ENCODE measurements at places on chromosomes 7 and 10. TPM values are rescaled to one million over a fixed set of nuclear protein-coding genes. Genes with fewer than 3 reads are reported as not detected.

GRCh38 chr7:111498391-111499007 is 63.8 kb downstream of the IMMP2L start:
- DNase-seq: no peak

DNA sequence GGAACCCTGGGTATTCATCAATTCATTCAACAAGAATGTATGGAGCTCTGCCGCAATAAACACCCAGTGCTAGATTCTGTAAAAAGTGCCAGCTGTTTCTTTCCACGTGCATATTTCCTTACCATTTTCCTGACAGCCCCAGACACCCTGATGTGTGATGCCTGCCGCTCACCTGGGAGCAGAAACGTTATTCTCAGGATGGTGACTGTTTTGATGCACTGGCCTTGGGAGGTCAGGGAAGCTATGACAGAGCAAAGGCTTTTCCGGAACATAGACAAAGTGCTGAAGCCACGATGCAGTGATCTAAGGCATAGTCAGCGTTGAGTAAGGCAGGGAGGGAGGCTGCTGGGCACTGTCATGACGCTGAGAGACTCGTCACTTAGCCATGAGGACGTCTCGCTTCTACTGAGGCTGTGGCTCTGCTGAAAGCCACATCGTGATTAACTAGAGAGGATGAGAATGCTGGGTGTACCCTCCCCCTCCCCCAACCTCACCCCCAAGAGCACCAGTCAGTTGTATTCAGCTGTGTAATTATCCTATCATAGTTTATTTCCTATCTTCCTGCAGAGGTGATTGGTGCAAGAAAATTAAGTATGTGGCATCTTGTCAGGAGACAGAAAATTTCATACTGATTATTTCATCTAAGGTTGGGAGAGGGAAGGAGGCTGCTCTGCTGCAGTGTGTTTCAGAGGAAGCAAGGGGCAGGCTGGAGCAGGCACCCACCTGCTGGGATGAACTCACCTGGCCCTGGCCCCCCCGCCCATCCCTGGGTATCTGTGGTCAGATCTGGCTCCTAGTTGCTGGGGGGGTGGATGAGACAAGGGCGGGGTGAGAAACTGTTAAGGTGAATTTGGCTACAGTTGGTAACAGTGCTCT is 48.8 kb upstream of the SMNDC1 start:
- DNase-seq: peak; percentile 90

AASS gene
- 8.8 TPM for polyA plus RNA-seq

DNA sequence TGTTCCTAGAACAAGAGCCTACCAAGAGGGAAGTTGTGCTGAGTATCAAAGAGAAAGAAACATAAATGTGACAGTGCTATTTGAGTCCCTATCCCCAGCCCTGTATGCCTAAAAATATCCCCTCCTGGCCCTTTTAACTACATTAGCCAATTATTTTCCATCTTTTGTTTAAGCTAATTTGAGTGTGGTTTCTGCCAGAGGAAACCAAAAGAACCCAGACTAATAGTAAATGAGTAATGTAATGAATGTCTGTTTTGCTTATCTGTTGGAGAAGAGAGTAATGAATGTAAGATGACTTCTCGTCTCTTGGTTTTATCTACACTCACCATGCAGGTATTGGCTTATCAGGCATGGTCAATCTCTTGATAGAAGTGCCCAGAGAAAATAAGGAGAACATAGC is 134.4 kb upstream of the CDK1 start:
- DNase-seq: no peak

DNA sequence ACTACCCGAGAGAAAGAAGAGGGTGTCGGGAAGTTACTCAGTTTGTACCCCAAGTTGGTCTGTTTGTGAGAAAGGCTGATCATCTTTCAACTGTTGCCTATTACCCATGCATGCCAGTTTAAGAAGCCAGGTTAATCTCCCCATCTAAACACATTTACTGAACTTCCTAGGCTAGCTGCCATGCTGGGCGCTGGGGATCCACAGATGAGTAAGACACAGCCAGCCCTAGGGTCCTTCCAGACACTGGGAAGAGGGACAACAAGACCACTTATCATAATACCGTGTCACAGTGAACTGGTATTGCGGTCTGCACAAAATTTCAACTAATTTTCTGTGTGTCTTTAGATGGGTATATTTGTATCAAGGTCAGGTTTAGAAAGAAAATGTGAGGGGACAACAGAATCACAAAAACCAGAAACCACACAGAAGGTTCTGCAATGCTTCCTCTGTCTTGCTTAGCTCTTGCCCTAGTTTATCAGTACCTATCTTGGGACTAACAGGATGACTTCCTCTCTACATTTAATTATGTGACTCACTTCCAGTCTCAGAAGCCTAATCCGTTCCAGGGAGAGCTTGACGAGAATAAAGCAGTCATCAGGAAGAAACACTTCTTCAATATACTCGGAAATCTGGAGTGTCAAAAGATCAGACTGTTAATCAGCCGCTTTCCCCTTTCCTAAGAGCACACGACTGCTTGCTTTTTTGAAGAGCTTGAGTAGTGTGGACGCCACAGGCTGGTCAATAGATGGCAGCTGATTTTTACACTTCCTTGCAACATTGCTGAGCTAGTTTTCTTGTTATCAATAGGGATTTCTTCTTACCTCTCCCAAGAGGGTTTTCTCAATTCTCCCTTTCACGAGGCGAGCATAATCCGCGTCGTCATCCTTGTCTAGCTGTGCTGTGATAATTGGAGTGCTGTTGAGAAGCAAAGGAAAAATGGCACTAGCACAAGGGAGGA is 45.7 kb downstream of the POLR3A start:
- DNase-seq: peak; percentile 17

- no peak for DNase-seq
Measured at GRCh38 chr10:123394382-123394781, 240.2 kb downstream of the BUB3 start.

- DNase-seq: no peak
Measured at GRCh38 chr10:76479103-76479790, 1047.8 kb downstream of the LRMDA start.

DNA sequence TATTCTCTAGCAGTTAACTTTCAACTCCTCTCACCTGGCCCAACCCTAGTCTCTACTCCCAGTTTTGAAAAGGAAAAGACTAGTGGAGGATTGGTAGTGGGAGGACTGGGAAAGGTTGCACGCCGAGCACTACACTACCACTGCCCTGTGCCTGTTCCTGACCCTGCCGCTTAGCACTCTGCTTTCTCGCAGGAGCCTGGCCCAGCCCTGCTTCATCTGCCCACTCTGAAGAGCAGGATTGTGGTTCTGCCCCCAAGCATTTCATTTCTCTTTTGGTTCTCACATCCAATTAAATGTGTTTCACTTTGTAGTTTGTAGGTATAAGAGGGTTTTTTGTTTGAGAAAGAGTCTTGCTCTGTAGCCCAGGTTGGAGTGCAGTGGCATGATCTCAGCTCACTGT is 31.5 kb upstream of the RBM20 start:
- DNase-seq: no peak

- peak; percentile 45 for DNase-seq
Measured at GRCh38 chr10:4767033-4767814, 58.8 kb upstream of the AKR1E2 start.

DNA sequence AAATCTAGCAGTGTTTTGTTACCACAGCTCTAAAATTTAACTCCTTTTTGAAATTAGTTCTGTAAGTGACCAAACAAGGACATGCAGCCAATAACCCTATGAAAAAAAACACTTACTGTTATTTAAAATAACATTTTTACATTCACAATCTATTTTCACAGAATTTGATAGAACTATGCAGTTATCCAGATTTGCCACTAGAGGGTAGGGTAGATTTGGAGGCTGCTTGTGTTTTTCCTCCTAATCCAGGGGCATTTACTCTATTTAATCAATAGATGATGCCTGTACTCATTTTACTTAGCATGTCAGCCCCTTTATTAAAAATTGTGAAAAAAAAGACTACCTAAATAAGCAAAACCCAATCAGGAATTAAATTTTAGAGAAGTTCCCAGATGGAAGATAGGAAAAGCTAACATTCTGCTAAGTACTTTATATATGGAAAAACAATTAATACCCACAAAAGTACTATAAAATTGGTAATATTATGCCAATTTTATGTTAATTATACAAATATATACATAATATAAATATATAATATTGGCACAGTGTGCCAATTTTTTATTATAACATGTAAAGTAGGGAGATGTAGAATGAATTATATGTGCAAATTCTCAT is 18.1 kb upstream of the LIPK start:
- peak; percentile 57 for DNase-seq

- DNase-seq: no peak
Measured at GRCh38 chr10:104326991-104327610, 11.2 kb downstream of the ITPRIP start.

DNA sequence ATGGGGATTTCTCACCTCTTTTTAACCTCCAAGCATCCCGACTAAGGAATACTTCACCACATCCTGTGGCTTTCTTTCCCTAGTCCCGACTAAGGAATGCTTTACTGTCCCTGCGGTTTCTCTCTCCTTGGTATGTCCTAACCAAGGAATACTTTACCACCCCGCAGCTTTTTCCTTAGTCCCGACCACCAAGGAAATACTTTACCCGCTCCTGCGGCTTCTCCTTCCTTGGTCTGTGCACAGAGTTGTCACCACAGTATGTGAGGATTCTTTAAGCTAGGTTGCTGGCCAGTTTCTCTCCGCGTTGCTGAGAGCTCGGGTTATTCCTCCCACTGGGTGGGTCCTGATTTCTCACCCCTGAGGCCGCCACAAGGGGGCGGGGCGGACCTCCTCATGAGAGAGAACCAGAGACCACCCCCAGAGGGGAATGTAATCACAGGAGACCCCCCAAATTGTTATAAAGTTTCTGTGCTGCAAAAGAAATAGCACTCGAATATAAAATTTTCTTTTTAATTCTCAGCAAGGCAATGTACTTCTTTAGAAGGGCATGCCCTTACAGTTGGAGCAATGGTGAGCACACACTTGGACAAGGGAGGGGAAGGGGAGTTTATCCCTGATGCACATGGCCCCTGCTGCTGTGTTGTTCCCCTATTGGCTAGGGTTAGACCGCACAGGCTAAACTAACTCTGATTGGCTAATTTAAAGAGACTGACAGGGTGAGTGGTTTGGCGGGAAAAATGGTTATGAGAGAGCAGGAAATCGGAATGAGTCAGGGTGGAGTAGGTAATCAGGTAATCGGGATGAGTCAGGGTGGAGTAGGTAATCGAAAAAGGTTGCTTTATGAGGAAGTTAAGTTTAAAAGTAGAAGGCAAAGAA is 12.8 kb downstream of the SUGCT start:
- DNase-seq: no peak

DNA sequence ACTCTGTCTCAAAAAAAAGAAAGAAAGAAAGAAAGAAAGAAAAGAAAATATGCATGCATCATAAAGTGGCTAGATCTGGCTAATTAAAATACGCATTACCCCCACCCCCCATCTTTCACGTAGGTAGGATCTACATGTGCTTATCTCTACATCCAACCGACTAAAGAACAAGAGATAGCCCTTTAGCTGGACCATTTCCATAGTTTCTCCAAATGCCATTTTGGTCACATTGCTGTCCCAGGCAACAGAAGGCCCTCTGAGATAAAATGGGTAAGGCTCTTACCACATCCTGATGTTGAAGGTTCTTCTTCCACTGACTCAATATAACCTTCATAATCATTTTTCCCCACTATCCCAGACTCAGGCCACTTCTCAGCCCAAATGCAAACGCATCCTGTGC is 31.5 kb downstream of the PIK3AP1 start:
- DNase-seq: no peak

- no peak for DNase-seq
Measured at GRCh38 chr7:139500770-139501138, 17.3 kb upstream of the KLRG2 start.

GRCh38 chr7:50302486-50303334 is 1.8 kb upstream of the IKZF1 start:
- no peak for DNase-seq

- no peak for DNase-seq
Measured at GRCh38 chr10:4006051-4006450, 221.0 kb upstream of the KLF6 start.

GRCh38 chr7:135392701-135393100 is 117.2 kb downstream of the CNOT4 start:
- no peak for DNase-seq

GRCh38 chr7:11615174-11615573 is 216.8 kb downstream of the THSD7A start:
- DNase-seq: no peak

GRCh38 chr10:95421782-95422181 is 131.0 kb upstream of the PDLIM1 start:
- no peak for DNase-seq

CPA1 gene
- not detected for polyA plus RNA-seq

DNA sequence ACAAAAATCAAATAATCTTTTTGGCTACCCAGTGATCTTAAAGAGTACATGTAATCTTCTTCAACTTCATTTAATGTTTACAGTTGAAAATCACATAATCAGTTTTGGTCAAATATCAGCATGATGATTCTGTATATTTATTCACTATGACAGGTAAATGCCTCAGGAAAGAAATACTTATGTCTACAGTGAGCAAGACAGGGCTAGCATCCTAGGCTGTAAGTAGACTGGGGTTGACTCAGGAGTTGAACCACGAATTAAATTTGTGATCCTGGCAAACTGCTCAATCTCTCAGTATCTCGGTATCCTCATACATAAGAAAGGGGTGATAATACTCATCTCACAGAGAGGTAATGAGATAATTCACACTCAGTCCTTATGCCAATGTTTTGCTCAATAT is 71.8 kb downstream of the SEMA3D start:
- no peak for DNase-seq

GRCh38 chr10:27685681-27686080 is 59.9 kb downstream of the MKX start:
- DNase-seq: peak; percentile 20

- DNase-seq: no peak
Measured at GRCh38 chr10:71489077-71489476, 92.4 kb downstream of the CDH23 start.

RADIL gene
- polyA plus RNA-seq: 0.85 TPM

GLUD1 gene
- 146 TPM for polyA plus RNA-seq

- no peak for DNase-seq
Measured at GRCh38 chr7:11104578-11104977, 130.9 kb downstream of the PHF14 start.

GRCh38 chr7:69018200-69018599 is 580.1 kb upstream of the AUTS2 start:
- no peak for DNase-seq

DNA sequence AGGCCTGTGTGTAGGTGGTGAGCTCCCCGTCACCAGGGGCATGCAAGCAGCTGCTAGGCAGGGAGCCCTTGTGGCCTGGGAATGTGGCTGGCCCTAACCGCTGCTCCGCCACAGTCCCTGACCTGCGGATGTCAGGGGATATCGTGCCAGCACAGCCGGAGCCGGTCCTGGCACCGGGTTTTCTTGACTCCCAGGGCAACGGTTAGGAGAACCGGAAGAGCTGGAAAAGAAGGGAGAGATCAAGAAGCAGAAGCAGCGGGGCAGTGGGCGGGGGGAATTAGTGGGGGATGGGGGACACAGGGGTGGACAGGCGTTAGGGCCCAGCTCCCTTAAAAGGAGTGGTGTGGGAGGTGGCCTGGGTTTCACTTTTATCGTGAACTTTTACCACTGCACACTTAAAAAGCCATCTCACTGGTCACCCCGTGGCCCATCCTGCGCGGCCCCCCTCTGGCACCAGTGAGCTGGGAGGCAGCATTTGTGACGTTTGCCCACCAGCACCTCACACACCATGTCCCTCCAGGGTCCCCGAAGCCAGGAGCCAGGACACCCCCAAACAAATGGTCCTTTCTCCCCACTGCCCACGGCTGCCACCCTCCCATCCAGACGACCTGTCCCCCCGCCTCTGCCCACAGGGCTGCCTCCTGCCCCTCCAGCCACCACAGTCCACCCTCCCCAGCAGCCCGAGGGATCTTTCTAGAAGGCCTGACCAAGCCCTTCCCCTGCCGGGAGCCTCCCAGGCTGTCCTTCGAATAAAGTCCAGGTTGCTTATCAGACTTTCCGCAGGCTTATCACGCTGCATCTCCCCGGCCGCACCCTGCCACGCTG is 1.8 kb upstream of the MICALL2 start:
- peak; percentile 55 for DNase-seq

STK32C gene
- 8.0 TPM for polyA plus RNA-seq

CHPF2 gene
- polyA plus RNA-seq: 33.6 TPM

LRRC61 gene
- 0.10 TPM for polyA plus RNA-seq
